ENCODE measurements at places on chromosomes 3 and 15.

DNA sequence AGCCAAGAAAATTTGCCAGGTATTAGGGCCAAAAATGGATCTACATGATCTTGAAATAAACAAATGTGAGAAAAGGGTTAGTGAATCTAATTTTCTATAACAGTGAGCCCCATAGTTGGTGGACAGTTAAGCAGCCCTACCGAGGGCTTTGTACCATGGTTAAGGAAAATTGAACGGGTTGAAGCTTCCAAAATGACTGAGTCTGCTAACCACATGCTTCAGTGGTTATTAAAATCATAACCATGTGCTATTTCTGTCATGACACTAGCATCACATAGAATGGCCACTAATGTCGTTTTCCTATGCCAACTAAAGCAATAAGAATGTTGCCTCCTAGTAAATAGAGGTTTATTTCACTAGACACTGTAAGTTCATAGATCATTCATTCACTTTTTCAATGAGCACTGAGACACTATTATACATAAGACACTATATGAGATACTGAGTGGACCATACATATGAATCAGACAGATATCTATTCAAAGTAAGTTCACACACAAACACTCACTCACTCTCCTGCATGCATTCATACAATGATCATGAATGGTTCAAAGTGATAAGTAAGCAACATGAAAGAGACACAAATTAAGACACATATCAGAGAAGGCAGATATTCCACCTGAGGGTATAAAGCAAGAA lies 4.3 kb downstream of the SST start:
- DNase-seq = no peak

DNA sequence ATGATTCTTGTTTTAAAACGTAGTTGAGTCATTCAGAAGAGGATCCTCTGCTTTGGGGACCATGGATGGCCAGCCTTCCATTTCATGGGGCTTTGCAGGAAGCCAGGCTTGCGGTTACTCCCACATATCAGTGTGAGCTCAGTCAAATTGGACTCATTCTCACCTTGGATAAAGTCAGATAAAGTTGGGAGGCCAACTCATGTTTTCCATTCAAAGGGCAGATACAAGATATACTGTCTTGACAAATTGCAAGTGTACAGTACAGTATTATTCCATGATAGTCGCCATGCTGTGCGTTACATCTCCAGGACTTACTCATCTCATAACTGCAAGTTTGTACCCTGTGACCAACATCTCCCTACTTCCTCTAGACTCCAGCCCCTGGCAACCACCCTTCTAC lies 25.5 kb upstream of the B3GNT5 start:
- DNase-seq = no peak

DNA sequence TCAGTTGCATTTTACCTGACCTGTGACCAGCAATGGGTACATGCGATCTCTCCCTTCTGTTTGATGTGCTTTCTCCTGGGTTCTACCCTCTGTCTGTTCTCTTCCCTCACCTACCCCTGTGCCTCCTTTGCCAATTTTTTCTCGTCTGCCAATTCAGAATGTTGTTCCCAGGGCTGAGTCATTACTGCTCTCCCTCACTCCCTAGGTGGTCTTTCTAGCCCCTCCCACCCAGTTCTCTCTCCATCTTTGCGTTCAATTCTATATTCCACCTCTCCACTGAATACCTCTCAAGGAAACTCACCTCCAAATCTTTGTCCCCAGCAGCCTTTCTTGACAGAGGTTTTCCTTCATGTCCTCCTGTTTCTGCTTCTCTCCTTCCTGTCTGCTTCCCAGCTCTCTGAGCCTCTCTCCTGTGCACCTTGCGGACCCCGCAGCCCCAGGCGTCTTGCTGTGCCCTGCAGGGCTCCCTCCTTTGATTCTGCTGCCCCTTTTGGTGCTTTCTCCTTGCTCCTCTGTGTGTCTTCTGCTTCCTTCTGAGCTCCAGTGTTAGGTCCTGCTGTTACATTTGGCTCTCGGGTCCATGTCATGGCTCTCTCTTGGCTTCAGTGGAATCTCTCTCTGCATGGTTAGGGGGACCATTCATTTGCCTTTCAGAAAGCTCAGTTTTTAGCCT lies 398.2 kb upstream of the TPM1 start:
- no peak for DNase-seq

GRCh38 chr3:31960793-31961431 lies 20.1 kb downstream of the OSBPL10 start:
- no peak for DNase-seq

GRCh38 chr3:16323737-16324136 lies 58.7 kb downstream of the OXNAD1 start:
- DNase-seq = no peak

GRCh38 chr3:38726751-38727150 lies 77.3 kb upstream of the SCN5A start:
- DNase-seq = no peak

GRCh38 chr3:4904811-4905695 lies 74.2 kb upstream of the BHLHE40 start:
- DNase-seq = no peak

- no peak for DNase-seq
These were observed 18.8 kb downstream of the CA12 start for GRCh38 chr15:63362885-63363284.

DNA sequence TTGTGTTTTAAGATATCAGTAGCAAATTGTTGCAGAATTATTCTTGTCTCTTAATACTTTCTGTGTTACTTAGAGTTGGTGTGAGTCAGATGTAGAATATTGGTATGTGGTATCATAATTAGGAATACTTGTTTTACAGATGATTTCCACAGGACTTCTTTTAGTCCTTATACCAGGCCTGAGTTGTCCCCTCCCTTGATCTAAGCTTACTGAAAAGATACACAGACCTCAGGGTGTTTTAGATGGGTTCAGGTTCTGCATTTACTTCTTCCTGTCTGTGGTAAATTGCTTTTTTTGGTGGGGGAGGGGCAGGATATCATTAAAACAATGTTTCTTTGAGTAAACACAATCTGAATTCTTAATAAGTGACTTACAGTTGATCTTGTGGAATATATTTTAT lies 14.2 kb downstream of the DZIP3 start:
- DNase-seq = no peak

GRCh38 chr15:24607636-24608035 lies 67.9 kb upstream of the NPAP1 start:
- no peak for DNase-seq
